ENCODE measurements at places on chromosomes 4 and X.

GRCh38 chrX:10427249-10427648, 193.1 kb downstream of the MID1 start:
- DNase-seq, result no peak

- no peak for DNase-seq
Observed at GRCh38 chr4:11470438-11471045, 41.8 kb upstream of the HS3ST1 start.

DNA sequence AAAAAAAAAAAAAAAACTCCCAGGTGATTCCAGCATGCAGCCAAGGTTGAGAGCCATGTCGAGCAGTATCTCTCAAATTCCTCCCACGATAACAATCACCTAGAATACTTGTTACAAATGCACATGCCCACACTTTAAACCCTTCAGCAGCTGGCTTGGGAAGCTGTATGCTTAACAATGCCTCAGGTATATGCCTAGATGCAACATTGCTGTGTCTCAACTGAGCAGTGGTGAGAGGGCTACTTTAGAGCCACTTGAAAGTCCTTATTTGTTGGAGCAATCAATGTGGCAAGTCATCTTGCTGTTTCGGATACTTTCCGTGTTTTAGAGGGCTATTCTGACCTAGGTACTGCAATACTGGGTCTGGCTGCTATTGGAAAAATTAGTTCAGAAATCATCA, 487.4 kb downstream of the INPP4B start:
- peak; percentile 8 for DNase-seq

GRCh38 chr4:54015423-54016030, 48.9 kb downstream of the CHIC2 start:
- DNase-seq, result no peak

DNA sequence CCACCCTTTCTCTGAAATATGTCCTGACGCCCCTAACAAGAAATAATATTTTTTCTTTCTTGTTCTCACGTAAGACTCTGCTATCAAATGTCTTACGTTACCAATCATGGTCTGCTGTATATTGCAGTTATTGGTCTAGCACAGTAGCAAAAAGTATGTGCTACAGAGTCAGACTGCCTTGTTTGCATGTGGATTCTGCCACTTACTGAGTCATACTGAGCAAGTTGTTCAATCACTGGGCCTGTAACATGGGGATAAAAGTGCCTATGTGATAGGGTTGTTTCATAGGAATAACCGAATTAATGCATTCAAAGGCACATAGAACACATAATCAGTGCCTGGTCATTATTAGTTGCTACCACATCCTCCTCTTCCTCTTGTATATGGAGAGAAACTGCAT, 14.1 kb downstream of the RPGR start:
- no peak for DNase-seq

DNA sequence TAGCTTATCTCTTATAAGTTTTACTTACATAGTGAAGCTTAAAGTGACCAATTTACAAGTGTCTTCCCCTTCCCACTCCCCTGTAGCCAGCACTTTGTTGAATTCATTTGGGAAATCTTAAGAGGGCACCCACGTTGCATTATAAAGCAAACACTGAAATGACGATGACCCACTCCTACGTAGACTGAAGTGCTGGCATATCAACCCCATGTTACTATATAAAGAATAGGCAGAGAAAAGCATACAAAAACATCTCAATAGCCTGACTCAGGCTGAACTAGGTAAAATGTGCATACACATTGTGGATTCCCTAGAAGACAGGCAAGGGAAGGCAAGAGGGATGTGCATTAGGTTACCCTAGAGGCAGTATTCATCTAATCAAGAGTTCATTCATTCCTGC, 313.4 kb downstream of the TENM3 start:
- peak; percentile 17 for DNase-seq

GRCh38 chr4:57091657-57092162, 18.5 kb downstream of the IGFBP7 start:
- DNase-seq, result no peak

- peak; percentile 9 for DNase-seq
Observed at GRCh38 chrX:155612312-155613224, at the start of gene TMLHE. TSS of gene TMLHE (minus strand) at chrX:155612952. CDS start at chrX:155545276, 67,676 bp downstream.

GRCh38 chr4:119517361-119518229, 111.0 kb downstream of the PDE5A start:
- DNase-seq, result no peak

GRCh38 chr4:1255699-1256098, 6.8 kb upstream of the CTBP1 start:
- DNase-seq, result no peak

DNA sequence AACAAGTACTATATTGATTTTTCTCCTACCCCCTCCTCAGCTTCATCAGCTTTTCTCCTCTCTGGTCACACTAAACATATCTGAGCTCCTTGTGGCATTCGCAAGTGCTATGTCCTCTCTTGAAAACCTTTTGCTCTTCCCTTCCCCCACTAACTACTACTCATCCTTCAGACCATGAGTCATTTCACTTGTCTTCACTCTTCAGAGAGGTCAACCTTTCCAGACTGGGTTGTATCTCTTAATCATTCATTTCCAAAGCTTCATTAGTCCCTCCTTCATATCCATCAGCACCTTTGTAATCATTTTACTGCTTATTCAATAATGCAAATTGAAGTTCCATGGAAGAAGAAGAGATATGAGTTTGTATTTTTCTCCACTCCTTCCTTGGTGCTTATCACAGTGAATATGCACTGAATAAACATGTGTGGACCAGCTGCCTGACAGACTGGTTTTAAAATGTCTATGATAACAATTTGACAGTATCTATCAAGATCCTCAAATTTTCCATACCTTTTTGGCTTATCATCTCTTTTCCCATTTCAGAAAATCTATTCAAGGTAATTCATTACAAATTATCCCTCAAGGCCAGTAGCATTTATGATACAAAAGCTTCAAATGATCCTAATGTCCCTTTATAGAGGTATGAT, 28.4 kb downstream of the DDX60L start:
- no peak for DNase-seq

DNA sequence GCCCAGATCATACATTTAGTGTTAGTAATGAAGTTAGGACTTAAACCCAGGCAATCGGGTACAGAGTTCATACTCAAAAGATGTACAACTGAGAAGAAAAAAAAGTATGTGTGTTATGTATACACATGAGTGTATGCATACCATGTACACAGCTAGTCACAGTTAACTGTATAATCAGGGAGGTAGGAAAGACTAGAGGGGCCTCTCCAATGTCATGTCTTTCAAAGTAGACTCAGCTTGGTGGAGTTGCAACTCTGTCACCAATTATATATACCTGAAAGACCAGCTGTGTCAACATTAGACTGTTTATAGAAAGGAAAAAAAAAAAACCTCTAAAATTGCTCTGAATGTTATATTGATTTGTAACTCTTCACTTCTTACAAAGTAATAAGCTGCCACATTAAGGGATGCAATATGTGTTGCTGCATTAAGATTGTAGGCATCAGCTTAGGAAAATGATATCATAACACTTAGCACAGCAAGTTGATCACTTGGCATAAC, 167.5 kb downstream of the DCTD start:
- no peak for DNase-seq

DNA sequence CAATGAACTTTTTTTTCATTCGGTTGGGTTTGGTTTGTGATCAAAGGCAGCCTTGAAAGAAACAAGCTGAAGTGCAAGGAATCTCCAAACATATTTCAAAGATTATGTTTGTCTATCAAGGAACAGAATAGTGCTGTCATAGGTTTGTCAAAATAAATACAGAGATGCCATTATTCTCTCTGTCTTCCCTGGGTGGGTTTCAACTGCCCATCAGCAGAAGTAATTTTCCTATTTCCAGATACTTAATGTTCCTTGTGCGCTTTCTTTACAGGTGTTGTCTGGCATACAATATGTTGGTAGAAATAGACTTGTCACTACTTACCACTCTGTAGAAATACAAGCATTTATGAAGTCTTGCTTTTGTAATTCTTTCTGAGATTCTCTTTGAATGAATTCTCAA, 294.9 kb downstream of the PDHA2 start:
- DNase-seq, result no peak

DNA sequence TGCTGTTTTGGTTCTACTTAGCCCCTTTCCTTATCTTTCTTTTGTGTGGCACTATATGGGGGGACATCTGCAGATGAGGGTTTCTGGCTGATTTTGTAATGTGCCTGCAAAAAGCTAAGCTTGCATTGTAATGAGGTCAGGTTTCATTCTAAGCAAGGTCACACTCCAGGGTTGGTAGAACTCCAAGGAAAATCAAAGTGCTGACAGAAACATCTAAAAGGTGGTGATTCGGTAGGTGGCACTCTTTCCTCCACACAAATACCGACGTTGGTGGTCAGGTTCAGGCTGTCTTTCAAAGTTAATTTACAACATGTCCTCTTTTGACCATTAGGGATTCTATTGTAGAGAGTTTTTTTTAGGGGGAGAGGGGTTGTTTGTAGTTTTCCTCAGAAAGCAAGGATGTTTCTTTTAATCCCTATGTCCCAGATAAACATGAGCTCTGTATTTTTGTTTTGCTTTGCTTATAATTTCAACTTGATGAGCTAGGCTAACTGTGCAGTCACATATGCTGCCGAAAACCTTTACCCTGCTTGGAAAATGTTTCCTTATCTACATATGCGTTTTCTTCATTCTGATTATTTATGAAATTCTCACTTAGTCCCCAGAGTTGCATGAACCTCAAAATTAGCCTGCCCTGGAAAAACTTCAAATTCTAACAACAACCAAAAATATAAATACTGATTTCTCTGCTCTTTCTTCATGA, 434.2 kb downstream of the PPARGC1A start:
- DNase-seq, result no peak

DNA sequence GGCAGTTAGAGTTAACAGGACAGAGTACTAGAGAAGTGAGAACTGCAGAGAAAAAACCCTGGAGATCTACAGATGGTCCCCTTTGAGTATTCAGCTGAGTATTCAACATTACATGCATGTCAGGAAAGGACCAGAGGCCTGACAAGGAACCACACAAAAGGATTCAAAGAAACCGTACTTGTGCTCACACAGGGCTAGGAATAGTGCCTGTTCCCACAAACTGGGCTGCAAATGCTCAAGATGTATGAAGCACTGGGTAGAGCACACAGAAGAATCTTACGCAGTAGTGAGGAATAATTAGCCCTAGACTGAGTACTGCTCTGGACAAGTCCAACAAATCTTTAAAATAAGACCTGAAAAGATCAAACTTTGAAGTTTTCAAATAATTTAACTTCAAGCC, 17.6 kb downstream of the PTPN13 start:
- no peak for DNase-seq

GRCh38 chr4:183300655-183301054, 19.4 kb downstream of the CLDN22 start:
- no peak for DNase-seq

- DNase-seq, result no peak
Observed at GRCh38 chr4:153612878-153613277, 71.2 kb upstream of the TLR2 start.

DNA sequence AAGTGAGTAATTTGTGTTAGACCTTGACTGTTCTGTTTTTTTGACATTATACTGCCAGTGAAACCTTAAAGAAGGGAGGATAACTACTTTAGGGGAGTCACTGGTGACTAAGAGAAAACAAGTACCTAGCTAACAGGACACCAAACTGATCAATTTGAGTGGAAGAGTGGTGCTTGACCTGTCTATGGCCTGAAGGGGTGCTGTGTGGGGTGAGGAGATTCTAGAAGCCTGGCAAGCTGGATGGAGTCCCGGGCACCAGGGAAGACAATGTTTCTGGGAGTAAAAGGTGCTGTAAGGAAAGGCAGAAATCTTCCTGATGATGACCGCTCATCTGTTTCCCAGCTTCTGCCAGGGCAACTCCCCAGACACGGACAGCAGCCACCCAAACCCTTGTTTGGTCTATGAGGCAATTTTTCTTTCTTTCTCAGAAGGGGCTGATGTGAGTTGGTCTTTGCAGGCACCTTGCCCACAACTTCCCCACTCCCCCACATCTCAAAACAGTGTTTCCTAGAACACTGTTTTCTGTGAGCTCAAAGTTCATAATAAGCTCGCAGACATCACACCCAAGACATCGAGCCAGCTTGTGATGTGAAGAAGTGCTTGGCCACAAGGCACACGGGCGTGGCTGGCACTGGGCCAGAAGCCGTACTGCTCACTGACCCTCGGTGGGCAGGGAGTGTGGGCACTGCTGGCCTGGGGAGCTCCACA, 4.6 kb downstream of the TXK start:
- no peak for DNase-seq

DNA sequence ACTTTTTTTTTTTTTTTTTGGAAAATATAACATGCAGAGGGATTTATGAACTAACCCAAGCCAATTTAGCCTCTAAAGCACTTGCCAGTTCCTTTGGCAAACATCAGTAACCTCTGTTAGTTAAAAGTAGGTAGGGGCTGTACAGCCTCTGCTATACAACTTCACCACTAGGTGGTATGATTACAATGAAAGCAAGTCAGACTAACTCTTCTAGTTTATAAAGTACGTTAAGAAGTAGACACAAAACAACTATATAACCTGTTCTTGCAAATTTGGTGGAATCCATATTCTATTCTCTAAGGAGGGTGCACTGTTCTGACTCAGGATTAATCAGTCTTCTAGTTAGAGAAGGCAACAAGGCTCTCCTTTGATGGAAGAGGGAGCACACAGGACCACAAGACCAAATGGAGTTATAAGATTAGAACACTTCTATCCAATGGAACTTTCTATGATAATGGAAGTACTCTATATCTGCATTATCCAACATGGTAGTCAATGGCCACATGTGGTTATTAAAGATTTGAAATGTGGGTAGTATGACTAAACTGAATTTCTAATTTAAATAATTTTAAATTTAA, 12.8 kb downstream of the AIMP1 start:
- DNase-seq, result no peak

DNA sequence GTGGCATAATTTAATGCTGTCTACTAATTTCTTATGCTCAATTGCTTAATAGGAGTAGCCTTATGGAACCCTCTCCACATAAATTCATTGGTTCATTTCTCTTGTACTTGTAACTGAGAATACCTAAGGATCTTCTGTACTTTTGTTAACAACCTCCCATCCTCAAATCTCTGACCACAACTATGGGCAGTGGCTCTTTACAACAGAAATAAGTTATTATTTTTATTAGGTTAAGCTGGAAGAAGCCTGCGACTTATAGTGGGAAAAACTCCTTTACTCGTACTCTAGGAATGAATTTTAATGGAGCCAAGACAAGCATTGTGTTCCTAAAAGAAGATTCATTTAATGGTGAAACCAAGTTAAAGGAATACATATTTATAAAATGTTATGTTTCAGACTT, 337.1 kb upstream of the CTSO start:
- no peak for DNase-seq

GRCh38 chr4:30330894-30331652, 389.1 kb upstream of the PCDH7 start:
- DNase-seq, result no peak

DNA sequence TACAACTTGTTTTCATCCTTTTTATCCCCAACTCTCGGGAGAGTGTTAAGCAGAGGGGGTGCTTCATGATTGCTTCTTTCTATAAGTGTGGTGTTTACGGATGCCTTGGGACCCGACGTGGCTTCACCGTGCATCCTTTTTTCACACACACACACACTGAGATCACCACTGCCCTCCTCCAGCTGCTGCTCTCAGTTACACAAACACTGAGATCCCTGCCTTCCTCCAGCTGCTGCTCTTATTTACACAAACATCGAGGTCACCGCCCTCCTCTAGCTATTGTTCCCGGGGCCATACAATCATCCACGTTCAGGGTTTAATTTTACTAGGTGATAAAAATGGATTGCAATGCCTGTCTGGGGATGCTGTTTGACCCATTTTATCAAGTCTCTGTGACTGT, 155.4 kb upstream of the FAM9B start:
- DNase-seq, result no peak

- DNase-seq, result no peak
Observed at GRCh38 chr4:126799416-126799815, 833.3 kb upstream of the INTU start.

All from NCI-H187 (cell line).